NCI-H774 (cell line): ENCODE measurements at places on chromosomes 12 and 14.

DNA sequence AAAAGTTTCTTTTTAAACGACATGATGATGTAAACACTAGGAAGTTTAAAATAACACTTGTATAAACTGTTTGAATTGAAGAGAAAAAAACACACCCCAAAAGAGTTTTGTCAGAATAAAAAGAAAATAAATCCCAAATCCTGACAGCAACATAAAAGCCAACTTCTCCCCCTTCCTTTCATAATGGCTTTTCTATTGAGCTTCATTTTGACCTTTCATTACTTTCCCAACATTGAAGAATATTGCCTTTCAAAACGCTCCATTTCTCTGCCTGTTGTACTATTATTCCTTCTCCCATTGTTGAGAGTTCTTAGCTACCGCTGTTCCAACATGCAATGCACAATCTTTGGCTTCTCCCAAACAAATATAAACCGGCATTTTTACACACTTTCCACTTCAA lies 448.5 kb downstream of the BCAT1 start:
- no peak for DNase-seq

DNA sequence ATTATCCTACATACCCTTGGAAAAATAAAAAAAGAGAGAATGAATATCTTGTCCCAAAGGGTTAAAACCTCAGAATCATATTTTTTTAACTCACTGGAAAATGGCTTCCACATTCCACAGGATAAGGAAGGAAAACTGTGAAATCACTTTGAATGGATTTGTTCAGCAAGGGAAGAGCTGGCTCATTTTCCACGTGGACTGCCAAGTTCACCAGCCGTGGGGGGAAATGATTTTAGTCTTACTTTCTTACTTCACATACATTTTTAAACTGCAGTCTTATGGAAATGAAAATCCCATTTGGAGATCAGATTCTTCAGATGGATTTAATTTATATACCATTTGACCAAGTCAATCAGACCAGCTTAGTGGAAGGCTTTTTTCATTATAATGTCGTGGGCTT lies 29.9 kb upstream of the AEBP2 start:
- DNase-seq = no peak

DNA sequence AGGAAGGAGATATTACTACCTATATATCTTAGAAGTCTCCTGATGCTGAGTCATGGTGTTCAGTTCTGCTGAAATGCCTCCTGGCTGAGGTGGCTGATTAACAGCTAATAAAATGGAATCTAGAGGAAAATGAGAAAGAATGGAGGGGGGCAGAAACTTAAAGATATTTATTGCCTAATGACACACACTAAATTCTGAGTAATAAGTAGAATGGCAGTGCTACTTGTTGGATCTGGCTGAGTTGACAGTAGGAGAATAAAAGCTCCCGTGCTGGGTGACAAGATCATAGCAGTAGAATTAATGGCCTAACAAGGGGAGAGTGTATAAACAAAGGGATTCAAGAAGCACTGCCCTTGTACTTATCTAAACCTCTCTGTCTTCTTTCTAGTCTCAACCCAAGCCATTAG lies 137.5 kb downstream of the CNTN1 start:
- DNase-seq = peak; percentile 28

DNA sequence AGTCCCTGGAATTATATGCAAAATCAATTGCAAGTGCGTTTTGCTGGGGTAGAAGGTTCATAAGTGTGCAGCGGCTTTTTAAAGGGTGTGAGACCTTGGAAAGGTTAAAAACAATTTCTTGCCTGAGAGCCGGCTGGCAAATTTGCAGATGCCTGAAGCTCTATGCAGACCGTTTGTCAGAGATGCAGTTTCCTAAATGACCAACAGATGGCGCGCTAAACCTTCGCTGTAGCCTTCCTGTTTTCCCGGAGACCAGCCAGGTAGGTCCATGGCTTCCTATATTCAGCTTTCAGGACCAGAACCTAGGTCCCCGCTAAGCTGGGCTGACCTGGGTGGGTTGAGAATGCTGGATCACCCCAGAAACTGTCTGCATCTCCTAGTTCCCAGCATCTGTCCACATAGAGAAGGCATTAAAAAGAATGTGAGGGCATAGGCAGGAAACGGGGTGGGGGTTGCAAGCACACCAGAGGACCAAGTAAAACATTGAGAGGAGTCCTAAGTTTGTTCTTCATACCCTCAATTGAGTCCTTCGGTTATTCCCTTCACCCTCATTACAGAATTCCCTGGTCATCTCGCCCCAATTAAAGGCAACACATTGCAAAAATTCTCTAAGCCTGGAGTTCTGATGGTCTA lies 5.7 kb upstream of the NOS1 start:
- peak; percentile 77 for DNase-seq

DNA sequence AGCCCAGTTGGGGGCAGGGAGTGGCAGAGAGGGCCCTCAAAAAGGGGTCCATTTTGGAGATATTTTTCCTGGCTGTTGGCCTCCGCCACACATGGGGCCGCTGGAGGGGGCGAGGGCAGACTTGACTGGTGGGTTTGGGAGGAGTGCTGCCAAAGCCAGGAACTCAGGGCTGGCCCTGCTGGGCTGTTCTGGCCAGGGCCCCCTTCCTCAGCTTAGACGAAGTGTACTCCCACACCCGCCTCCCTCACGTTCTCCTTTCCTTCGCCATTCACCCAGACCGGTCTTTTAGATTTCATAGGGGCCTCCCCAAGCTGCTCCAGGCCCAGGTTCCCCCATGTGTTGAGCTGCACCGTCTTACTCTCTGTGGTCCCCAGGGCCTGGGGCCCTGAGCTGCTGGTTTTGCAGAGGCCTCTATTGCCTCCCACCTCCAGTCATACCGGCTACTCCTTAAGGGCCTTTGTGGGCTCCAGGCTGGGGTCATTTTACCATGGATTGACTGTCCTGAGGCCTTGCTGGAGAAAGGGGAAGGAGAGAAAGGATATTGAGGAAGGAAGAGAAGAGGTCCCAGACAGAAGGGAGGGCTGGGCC lies 1.3 kb downstream of the KRT7 start:
- DNase-seq = no peak

GRCh38 chr14:80216818-80217217 lies 5.5 kb upstream of the DIO2 start:
- no peak for DNase-seq

DNA sequence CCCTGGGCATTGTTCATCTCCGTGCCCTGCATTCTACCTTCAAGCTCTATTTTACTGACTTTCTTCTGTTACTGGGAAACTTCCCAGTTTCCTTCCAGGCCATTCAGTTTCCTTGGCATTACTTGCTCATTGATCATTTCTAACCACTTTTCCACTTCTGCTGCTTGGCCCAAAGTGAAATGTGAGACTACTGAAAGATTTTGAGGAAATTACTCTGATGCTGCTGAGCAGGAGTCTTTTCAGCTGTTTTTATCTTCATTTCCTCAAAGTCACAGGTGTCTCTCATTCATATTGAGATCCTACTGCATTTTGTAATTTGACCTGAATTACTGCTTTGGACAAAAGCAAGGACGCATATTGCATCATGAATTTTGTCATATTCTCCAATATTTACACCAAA lies 26.4 kb upstream of the DBX2 start:
- no peak for DNase-seq

GRCh38 chr14:87992718-87993628 lies at the start of gene GALC:
Gene GALC (minus strand): TSS chr14:87993182. CDS start chr14:87993164, 18 bp downstream.
- no peak for DNase-seq

- no peak for DNase-seq
Measured at GRCh38 chr12:76947304-76947703, 68.5 kb upstream of the CSRP2 start.

GRCh38 chr12:19227190-19227879 lies 97.8 kb downstream of the PLEKHA5 start:
- no peak for DNase-seq

DNA sequence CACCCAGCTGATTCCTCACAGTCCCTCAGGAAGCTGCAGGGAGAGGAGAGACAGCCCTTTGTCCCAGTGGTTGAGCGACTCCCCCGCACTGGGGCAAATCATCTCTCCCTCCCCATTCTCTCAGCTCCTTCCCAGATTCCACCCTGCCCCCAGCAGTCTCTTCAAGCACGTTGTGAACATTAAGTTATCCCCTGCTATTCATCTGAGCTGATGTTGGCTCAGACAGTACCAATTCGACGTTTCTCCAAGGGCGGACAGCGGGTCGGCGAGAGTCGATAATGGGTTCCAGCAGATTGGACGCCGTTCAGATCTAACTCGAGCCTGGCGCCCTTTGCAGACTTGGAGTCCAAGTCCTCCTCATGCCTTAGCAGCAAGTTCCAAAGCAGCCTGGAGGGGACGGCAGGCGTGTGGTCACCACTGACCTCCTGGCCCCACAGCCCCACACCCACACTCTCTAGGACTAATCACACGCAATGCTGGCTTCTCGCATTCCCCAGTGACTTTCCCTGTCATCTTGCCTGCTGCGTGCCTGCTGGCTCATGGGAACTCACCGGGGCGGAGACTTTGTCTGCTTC lies 245.9 kb downstream of the CHST11 start:
- DNase-seq = no peak

GRCh38 chr12:93783832-93784231 lies 106.7 kb downstream of the CRADD start:
- no peak for DNase-seq

DNA sequence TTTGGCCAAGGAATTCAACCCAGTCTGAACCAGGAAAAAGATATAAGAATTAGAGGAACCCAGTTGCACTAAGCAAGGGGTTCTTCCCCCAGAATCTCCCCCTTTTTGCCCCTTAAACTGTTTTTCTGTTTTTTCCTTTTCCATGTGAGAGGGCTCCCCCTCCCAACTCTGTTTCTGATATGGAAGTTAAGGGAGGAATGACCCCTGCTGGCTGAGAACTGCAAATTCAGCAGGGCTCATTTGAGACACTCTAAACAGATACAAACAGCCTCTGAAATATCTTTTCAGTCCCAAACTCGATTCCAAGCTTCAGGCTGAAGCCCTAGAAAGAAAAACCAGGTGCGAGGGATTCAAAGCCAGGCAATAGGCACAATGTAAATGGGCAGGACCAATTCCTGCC lies 132.7 kb downstream of the SLC41A2 start:
- no peak for DNase-seq

DNA sequence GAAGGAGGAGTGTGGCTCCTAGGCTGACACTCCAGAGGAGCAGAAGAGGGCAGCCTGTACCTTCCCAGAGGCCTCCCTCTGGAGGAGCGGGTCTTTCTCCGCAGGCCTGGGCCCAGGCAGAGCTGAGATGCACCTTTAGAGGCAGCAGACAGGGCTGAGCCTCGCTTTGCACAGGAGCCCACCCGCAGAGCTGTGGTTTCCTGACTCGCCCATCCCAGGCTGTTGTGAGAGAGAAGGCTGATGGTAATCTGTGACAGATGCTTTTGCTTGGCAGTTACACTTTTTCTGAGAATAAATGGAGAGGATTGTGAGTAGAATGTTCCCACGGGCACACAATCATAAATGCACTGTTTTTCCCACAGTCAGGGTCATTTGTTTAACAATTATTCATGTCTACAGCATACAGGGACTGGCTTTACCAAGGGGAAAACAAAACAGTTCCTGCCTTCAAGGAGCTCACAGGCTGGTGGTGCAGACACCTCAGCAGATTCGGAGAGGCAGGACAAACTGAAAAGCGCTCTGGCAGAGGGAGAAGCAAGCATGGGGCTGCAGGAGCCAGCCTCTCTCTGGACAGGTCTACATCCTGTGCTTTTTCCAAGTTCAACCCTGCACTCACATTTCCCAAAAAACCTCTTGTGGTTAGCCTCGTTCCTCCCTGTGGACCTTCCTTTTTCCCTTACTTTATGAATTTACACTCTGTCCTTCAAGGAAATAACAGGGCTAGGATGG lies 13.9 kb downstream of the EVL start:
- no peak for DNase-seq

DNA sequence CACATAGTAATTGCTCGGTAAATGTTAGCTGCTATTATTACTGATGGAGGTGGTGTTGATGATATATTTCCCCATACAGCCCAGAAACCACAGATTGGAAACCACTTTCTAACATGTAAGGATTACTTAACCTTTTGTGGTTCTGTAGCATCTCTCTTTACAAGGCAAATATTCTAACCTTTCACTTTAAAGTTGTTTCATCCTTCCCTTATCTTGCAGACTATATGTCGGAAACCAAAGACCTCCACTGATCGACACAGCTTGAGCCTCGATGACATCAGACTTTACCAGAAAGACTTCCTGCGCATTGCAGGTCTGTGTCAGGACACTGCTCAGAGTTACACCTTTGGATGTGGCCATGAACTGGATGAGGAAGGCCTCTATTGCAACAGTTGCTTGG lies 75.8 kb downstream of the FRMD6 start:
- DNase-seq = no peak

DNA sequence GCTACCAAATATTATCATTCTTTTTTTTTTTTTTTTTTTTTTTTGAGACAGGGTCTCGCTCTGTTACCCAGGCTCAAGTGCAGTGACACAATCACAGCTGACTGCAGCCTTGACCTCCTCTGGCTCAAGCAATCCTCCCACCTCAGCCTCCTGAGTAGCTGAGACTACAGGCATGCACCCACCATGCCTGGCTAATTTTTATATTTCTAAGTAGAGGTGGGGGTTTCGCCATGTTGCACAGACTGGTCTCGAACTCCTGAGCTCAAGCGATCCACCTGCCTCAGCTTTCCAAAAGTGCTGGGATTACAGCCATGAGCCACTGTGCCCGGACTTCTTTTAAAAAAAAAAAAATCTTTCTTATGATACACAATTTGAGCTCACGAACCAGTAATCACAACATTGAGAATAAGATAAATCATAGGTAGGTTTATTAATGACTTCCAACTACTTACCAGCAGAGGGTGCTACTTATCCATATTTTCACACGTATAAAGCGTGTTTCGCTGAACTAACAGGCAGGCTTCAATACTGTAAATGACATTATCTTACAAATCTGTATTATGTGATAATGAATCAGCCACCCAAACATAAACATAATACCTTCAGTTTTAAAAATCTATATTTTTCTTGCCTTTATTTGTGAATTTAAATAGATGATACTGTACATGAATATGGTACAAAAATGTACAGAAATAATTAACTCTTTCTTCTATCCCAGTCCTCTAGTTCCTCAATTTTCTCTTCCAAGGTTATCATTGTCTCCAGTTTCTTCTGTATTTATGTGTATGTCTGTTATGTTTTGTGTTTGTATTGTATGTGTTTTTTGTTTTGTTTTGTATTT lies 42.5 kb upstream of the BCAT1 start:
- DNase-seq = peak; percentile 78

GRCh38 chr12:16112612-16113560 lies 164.6 kb downstream of the SLC15A5 start:
- no peak for DNase-seq

GRCh38 chr14:54715811-54716210 lies 148.9 kb downstream of the SAMD4A start:
- DNase-seq = no peak

GRCh38 chr14:93821051-93821450 lies 32.8 kb upstream of the PRIMA1 start:
- DNase-seq = no peak
